ENCODE measurements at places on chromosomes 4 and X.

- no peak for DNase-seq
These were observed 729 bp upstream of the CPLX1 start for GRCh38 chr4:826508-827208.

GRCh38 chr4:182293691-182294255 is 50.6 kb downstream of the TENM3 start:
- DNase-seq, result no peak

GRCh38 chrX:128805236-128805635 is 718.1 kb downstream of the SMARCA1 start:
- no peak for DNase-seq

GRCh38 chr4:148429206-148429605 is 13.0 kb downstream of the NR3C2 start:
- no peak for DNase-seq

DNA sequence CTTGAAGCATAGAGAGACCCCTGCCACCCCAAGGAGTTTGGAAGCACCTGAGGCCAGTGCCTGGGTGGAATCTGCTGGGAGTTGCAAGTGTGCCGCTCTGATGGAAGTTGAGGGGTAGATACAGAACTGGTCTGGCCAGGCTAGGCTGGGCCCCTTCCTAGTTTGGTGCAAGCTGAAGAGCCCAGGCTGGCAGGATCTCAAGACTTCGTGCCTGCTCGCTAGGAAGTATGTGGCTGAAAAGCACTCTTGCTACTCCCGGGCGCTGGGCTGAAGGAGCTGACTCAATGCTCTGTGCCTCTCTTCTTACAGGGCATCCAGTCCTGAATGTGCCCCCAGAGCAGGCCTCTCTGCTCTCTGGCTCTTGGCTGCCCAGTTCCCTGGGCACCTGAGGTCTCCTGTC is 51.7 kb upstream of the PJA1 start:
- DNase-seq, result no peak

GRCh38 chrX:68354879-68355628 is 78.2 kb downstream of the OPHN1 start:
- no peak for DNase-seq

GRCh38 chrX:7586126-7586525 is 256.8 kb upstream of the VCX start:
- peak; percentile 1 for DNase-seq

- DNase-seq, result no peak
These were observed 138.0 kb downstream of the RPA4 start for GRCh38 chrX:97021680-97022079.

GRCh38 chrX:54492340-54492739 is 3.7 kb downstream of the FGD1 start:
- no peak for DNase-seq

- peak; percentile 30 for DNase-seq
These were observed 394 bp downstream of the MED14 start for GRCh38 chrX:40734971-40735324.

- DNase-seq, result no peak
These were observed 37.6 kb downstream of the YIPF6 start for GRCh38 chrX:68536429-68536828.

GRCh38 chr4:156293657-156294297 is 340.1 kb upstream of the CTSO start:
- DNase-seq, result peak; percentile 7
